ENCODE measurements at places on chromosomes 2 and 18. TPM values are rescaled to one million over a fixed set of nuclear protein-coding genes. Genes with fewer than 3 reads are reported as not detected.

Gene VWC2L
- not detected for total RNA-seq

GRCh38 chr2:181364492-181365170, 92.6 kb upstream of the ITGA4 start:
- no peak for DNase-seq
- H3K4me3 ChIP-seq, result no peak overlapping the region
- H3K4me1 ChIP-seq, result peaks cover 1% of the 10 kb centered on the region
- H3K27ac ChIP-seq, result no peak overlapping the region
- H3K36me3 ChIP-seq, result peaks cover 2% of the 10 kb centered on the region

GRCh38 chr2:233988581-233988980, 61.9 kb upstream of the SPP2 start:
- peaks cover 51% of the 10 kb centered on the region for H3K4me1 ChIP-seq
- H3K36me3 ChIP-seq, result peaks cover 11% of the 10 kb centered on the region
- peaks cover 4% of the 10 kb centered on the region for H3K27me3 ChIP-seq
- no peak overlapping the region for H3K27ac ChIP-seq
- DNase-seq, result peak; percentile 19

Gene SF3B6
- total RNA-seq, result 94.6 TPM

Gene LRRFIP1
- total RNA-seq, result 189 TPM

- no peaks in the 10 kb centered on the region for H3K36me3 ChIP-seq
- no peak for DNase-seq
- H3K4me3 ChIP-seq, result no peak overlapping the region
- peaks cover 5% of the 10 kb centered on the region for H3K27me3 ChIP-seq
Measured at GRCh38 chr2:147525819-147526489, 318.9 kb upstream of the ACVR2A start.

DNA sequence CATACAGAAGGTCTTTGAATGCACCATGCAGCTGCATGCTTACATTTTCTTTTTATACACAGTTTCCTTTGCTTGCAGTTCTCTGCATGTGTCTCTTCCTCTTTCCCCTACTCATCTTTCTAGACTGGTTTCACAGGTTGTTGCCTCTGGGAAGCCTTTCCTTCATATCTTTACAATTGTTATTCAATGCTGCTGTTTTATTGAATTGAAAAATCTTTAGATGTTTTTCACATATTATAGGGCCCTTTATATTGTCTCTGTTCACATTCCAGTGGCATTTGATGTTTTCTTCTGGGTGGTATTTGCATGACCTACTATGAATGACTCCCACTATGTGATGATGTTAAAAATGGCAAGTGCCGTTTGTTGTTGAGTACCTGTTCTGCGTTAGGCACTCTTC, 91.1 kb downstream of the DIS3L2 start:
- DNase-seq, result no peak
- H3K27me3 ChIP-seq, result no peaks in the 10 kb centered on the region
- no peaks in the 10 kb centered on the region for H3K4me1 ChIP-seq
- no peak overlapping the region for H3K27ac ChIP-seq
- H3K36me3 ChIP-seq, result no peaks in the 10 kb centered on the region

DNA sequence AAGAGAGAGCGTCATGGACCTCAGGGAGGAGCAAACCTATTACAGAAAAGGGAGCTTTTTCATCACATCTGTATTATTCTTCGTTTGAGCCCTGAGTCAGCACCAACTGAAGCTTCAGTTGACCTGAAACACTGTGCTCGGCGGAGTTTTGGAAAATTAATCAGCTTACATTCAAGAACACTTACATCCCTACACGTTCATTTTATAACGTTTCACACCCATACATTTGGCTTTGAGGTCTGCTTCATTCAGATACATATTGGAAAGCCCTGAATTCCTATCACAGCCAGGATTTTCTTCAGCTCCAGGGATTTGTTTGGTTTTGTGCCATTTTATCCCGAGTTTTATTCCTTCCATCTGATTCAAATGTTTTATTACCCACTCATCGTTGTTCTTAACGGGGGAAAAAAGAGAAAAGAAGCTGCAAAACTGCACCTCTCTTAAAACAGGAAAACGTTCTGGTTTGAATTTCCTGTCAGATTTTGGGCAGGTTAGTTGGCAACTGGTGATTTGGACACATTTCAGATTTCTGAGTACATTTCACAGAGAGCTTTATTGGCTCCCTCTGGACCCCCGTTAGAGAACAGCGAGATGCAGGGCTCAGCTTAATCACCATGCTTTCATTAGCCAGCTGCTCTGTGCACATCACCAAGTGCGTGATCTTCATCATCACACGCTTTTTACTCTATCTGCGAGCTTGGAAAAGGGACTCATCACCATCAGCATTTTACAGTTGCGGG, 88.8 kb downstream of the CDC42EP3 start:
- no peaks in the 10 kb centered on the region for H3K27me3 ChIP-seq
- DNase-seq, result no peak
- peaks cover 10% of the 10 kb centered on the region for H3K36me3 ChIP-seq
- H3K4me3 ChIP-seq, result peak overlapping the region; percentile 49

DNA sequence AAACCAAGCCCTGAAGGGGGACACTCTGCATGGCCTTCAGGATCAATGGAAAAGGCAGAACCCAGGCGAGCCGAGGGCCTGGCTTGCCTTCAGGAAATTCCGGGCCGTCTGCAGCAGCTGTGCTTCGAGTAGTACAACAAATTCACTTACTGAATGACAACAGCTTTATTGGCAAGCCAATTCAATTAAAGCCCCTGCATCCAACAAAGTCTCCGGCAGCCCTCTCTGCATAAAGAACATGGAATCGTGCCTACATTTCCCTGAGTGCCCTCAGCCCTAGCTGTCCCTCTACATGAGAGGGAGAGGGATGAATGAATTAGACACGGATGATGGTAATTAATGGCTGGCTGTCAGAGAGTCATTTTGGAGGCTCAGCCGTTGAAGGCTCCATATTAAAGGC, 189.0 kb downstream of the BCL11A start:
- no peak overlapping the region for H3K4me3 ChIP-seq
- peaks cover 18% of the 10 kb centered on the region for H3K27me3 ChIP-seq

DNA sequence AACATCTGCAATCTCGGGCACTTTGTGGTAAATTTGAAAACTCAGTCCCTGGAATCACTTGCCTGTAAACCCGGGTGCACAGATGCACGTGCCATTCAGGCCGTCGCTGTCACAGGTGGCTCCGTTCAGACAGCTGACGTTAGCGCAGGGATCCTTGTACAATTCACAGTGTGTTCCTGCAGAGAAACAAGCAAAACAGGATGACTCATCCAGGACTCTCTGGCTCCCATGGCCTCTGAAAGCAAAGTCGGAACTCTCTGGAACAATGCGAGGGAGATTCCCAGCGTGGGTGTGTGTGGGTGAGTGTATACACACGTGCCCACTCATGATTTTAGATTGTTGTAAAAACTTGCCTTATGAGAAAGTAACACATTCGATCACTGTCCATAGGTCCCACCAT, 136.1 kb upstream of the PID1 start:
- no peaks in the 10 kb centered on the region for H3K27me3 ChIP-seq
- H3K4me1 ChIP-seq, result no peaks in the 10 kb centered on the region
- no peak for DNase-seq
- H3K4me3 ChIP-seq, result no peak overlapping the region
- no peaks in the 10 kb centered on the region for H3K36me3 ChIP-seq

GRCh38 chr18:74480149-74480651, 16.0 kb upstream of the CNDP2 start:
- H3K4me1 ChIP-seq, result peaks cover 8% of the 10 kb centered on the region
- H3K27me3 ChIP-seq, result peaks cover 6% of the 10 kb centered on the region
- no peak overlapping the region for H3K4me3 ChIP-seq
- no peak for DNase-seq
- no peak overlapping the region for H3K27ac ChIP-seq

GRCh38 chr2:9299161-9300100, 92.8 kb downstream of the ASAP2 start:
- no peaks in the 10 kb centered on the region for H3K36me3 ChIP-seq
- no peak for DNase-seq
- H3K27me3 ChIP-seq, result peaks cover 7% of the 10 kb centered on the region
- H3K4me1 ChIP-seq, result no peaks in the 10 kb centered on the region

Gene COLEC11
- not detected for total RNA-seq

DNA sequence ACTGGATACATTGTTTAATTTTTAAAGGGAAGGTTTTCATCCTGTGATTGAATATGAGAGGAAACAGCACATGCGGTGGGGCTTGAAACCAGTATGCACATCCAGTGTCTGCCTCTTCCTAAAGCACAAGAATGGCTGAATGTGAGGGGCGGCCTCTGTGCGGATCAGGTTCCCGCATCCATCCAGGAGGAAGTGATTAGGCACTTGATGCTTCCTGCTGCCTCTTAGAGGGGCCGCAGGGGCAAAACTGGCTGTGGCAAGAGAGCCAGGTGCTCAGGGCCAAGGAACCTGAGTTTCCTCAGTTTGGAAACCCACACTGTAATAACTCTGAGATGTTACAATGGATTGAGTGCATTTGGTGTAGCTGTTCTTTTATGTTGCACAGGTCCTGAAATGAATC, 48.8 kb downstream of the THNSL2 start:
- H3K27me3 ChIP-seq, result peaks cover 9% of the 10 kb centered on the region
- DNase-seq, result no peak
- H3K4me3 ChIP-seq, result no peak overlapping the region
- no peaks in the 10 kb centered on the region for H3K36me3 ChIP-seq
- H3K27ac ChIP-seq, result no peak overlapping the region

Gene HAAO
- total RNA-seq, result 0.40 TPM

DNA sequence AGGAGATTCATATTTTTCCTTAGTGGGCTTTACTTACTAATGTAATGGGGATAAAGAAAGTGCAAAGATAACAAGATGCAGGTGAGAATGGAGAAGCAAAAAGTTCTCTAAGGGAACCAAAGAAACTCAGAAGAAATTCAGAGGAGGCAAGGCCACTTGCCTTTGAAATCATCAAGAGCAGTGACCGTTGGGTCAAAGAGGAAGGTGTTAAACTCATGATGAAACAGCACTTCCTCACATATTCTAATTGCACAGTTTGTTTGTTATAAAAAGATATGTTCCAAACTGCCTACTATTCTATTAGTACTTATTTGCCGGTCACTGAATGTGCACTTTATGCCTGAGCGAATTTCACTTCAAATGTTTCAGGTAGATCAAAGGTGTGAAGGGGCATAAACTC, 975.1 kb downstream of the BCL11A start:
- H3K4me1 ChIP-seq, result no peaks in the 10 kb centered on the region
- H3K4me3 ChIP-seq, result no peak overlapping the region
- no peaks in the 10 kb centered on the region for H3K36me3 ChIP-seq
- no peak for DNase-seq

DNA sequence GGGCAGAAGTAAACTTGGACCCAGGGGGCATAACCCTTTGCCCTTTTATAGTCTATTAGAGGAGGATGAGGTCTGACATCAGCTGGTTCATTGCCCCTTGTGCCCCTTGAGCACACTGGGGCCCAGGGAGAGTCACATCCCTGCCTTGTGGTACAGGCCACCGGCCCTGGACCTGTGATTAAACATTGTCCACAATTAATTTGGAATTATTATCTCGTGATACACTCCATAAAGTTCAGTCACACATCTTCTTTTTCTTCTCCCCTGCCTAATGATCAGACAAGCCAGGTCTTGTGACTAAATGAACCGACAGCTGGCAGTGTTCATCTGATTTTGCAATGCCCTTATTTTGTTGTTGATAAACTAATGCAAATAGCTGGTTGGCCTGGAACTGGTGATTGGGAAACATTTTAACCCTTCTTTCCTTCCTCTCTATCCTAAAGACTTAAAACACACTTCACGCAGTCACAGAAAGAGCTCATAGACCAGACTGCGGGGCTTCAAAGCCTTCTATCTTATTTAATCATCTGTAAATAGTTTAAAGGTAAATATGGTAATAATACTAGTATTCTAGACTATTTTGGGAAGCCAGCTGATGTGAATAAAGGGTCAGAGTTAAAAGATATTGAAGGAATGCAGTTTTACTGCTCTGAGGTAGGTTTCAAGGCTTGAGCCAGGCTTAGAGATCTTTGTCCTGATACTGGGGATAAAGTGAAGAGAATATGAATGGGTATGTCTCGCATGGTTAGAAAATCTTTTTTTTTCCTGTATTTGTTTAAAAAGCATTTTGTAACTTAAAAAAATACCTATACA, 13.4 kb downstream of the IL1R1 start:
- H3K27me3 ChIP-seq, result no peaks in the 10 kb centered on the region
- H3K4me1 ChIP-seq, result no peaks in the 10 kb centered on the region
- H3K4me3 ChIP-seq, result no peak overlapping the region
- H3K36me3 ChIP-seq, result no peaks in the 10 kb centered on the region
- no peak overlapping the region for H3K27ac ChIP-seq
- no peak for DNase-seq
